IPS DF 19.7 (cell line): ENCODE measurements at places on chromosomes 16 and 17.

- DNase-seq = no peak
Measured at GRCh38 chr17:67569873-67570272, 147.9 kb upstream of the NOL11 start.

GRCh38 chr16:11719762-11720161, 22.9 kb downstream of the TXNDC11 start:
- DNase-seq = no peak

- DNase-seq = no peak
Measured at GRCh38 chr16:74740795-74741304, 33.8 kb downstream of the FA2H start.

DNA sequence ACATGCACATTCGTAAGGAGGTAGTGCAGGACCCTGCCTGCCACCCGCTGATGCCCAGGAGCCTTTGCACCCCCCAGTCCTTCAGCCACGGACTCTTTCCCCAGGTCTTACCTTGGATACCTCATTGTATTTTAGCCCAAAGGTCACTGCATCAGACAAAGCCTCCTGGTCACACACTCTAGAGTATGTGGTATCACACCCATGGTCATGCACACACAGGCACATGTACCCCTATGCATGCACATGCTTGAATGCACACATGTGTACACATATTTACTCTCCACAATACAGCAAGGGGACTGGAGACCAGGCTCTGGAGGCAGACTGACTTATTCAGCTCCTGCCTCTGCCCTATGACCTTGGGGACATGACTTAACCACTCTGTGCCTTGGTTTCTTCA, 357.5 kb downstream of the C16orf95 start:
- no peak for DNase-seq

DNA sequence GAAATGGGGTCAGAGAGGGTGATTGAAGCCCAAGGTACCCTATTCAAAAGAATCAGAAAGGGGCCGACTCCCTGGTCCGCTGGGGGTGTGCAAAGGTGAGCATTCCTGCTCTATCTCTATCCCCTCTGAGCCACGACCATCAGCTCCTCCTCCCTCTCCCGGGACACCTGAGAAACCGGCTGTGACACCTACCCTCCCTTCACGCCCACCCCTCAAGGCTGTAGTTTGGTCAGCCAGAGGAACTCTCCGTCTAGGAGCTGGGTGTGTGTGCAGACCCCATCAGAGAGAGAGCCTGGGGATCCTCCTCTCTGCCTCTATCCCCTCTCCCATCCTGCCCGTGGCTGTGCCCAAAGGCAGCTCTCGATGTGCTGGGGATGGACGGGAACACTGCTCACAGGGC, 27.6 kb upstream of the DLX4 start:
- no peak for DNase-seq

GRCh38 chr17:27240086-27240801, 53.7 kb upstream of the WSB1 start:
- no peak for DNase-seq

DNA sequence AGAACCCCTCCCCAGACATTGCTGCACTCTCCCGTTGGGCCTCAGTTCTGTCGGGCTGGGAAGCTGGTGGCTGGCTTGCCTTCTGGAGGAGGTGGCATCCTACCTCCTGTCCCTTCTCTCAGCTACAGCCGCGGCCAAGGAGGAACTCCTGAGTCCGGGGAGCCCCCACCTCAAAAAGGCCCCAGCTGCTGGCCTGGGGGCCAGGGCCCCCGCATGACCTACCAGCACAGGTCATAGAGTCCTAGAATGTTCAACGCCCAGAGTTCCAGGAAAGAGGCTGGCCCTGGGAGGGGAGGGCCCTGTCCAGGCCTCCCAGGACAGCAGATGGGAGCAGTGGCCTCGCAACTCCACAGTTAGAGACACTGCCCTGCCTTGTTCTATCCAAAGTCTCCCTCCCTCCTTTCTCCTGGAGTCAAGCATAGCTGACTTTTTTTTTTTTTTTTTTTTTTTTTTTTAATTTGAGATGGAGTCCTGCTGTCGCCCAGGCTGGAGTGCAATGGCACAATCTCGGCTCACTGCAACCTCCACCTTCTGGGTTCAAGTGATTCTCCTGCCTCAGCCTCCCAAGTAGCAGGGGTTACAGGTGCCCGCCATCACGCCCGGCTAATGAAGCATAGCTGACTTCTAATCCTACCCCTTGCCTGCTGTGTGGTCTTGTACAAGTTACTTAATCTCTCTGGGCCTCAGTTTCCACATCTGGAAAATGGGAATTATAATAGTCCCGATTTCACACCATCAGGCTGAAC, 7.1 kb downstream of the CARHSP1 start:
- DNase-seq = no peak

GRCh38 chr17:64096037-64096436, 33.9 kb downstream of the ERN1 start:
- no peak for DNase-seq

DNA sequence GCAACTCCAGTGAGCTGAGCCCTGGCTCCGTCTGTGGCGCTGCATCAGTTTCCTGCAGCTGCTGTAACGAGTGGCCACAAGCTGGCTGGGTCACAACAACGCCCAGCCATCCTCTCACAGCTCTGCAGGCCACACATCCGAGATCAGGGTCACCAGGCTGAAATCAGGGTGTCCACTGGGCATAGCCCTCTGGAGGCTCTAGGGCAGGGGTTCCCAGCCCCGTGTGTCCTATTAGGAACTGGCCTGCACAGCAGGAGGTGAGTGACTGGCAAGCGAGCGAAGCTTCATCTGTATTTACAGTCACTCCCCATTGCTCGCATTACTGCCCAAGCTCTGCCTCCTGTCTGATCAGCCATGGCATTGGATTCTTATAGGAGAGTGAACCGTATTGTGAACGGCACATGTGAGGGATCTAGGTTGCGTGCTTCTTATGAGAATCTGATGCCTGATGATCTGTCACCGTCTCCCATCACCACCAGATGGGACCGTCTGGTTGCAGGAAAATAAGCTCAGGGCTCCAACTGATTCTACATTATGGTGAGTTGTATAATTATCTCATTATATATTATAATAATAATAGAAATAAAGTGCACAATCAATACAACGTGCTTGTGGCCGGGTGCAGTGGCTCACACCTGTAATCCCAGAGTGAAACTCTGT, 176.5 kb downstream of the SEC14L1 start:
- DNase-seq = no peak

DNA sequence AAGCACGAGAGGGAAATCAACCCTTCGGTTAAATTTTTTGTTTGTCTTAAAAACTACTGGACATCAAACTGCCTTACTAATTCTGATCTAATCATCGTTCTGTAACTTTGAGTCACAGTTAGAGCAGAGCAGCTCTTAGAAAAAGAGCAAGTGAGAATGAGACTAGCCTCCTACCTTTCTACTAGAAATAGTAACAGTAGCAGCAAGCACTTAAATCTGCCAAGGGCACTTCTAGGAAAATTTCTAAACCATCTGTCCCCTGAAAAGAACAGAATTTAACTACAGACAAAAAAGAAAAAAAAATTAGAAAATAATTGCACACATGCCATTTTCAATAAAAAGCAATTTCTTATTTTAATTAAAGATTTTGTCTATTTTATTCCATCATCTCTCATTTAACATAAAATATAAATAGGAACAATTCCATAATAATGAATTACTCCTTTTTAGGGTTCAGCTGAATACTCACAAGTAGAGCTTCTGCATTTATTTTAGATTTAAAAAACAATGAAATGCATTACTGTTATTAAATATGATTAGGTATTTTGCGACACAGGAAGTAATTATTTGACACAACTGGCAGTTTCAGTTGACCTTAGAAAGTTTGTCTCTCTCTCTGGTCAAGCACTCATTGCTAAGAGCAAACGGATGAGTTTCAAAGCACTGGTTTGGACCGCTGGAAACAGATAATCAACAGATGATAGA, 250.8 kb upstream of the SOX9 start:
- DNase-seq = no peak

DNA sequence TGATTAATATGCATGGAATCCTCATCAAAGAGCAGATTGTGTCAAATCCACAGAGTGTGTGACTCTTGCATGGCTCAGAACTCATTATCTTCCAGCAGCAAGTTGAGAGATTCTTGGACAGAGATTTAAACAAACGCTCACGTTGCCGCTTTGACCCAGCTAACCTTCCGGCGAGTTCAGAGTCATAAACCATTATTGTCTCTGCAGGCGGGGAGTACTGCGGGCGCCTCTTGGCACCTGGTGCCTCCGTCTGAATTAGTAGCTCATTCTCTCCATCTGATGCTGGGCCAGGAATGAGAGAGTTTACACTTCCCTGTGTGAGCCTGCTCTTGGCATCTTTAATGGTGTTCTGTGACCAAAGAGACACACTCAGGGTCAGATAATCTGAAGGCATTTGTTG, 138.6 kb upstream of the WSCD1 start:
- no peak for DNase-seq

GRCh38 chr16:56305956-56306565, 114.8 kb downstream of the GNAO1 start:
- DNase-seq = no peak

GRCh38 chr17:79011451-79012147, 2.0 kb upstream of the CANT1 start:
- DNase-seq = no peak

GRCh38 chr16:73122604-73123391, 74.9 kb upstream of the ZFHX3 start:
- DNase-seq = no peak

DNA sequence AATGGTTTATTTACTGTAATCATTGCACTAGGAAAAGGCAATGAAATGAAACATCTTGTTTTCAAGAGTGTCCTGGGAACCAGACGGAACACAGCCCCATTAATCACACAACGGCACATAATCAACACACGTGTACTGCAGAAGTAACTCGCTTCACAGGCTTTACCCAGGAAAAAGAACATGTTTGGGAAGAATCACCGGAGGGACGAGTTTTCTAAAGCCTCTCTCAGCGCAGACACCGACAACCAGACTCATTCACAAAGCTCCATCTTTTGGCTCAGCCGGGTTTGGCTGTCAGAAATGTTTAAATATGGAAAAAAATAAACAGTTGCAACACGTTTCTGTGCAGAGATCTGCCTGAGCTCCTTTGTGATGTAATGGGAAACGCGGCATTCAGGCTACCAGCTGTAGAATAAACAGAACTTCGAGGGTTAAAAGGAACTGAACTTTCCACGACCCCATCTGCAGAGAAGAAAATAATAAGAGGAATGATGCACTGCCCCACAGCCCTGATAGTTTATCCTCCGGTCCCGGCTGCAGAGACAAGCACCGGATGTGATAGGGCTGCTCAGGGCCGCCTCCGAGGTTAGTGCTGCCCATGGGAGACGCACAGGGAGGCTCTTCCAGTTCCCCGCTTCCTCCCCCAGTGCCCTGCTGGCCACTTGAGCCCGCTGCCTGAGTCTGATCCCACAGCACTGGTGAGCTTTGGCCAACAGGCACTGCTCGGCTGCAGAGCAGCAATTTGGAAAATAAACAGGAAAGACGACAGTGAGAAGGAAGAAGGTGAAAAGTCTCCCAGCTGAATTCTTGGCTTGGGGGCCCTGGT, 119.8 kb downstream of the HIC1 start:
- no peak for DNase-seq

DNA sequence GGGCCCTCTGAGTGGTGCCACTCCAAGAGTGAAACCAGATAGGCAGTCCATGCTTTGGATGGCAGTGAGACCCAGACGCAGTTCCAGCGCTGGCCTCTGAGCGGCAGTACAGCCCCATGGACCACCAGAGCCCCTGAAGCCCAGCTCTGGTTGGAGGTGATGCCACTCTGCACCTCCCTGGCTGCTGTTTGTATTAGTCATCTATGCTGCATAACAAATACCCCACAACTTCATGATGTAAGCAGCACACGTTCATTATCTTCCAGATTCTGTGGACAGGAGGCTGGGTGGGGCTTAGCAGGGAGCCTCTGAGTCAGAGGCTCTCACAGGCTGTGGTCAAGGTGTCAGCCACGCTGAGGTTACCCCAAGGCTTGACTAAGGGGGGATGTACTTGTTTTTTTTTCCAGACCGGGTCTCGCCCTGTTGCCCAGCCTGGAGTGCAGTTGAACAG, 5.1 kb upstream of the NME4 start:
- DNase-seq = no peak

GRCh38 chr16:48113471-48113870, 42.3 kb downstream of the ABCC12 start:
- DNase-seq = no peak

DNA sequence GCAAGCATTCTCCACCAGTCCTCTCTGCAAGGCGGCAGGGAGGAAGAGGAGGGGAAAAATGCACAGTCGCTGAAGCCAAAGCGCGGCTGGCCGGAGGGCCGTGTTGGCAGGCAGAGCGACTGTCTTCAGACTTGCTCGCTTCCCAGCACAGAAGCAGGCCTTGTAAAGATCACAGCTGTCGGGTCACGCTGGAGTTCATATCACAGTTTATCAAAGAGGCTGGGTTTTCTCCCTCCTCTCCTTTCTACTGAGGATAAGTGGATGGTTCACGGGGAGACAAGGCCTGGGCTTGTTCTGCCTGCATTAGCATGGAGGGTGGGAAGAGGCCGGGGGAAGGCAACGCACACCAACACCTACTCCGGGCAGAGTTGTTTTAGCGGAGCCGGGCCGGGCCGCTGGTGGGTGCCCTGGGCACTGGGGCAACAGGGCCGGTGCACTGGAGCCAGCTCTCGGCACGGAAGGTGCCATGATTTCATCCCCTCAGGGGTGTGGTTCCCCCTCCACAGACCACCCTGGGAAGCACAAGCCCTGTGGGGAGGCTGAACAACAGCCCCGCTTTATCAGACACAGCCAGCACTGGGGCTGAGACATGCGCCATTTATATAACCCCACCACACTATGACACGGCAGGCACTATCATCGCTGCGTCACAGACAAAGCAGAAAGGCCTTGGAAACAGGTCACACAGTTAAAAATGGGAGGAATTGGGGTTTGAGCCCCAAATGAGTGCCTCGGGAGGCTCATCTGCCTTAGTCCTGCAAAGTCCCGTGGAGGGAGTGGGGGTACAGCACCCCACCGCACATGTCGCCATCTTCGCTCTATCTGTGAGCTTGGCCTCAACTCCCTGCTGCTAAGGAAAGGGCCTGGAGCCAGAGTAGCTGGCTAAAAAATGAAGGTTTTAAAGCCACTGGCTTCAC, 40.3 kb upstream of the MTSS2 start:
- DNase-seq = no peak

DNA sequence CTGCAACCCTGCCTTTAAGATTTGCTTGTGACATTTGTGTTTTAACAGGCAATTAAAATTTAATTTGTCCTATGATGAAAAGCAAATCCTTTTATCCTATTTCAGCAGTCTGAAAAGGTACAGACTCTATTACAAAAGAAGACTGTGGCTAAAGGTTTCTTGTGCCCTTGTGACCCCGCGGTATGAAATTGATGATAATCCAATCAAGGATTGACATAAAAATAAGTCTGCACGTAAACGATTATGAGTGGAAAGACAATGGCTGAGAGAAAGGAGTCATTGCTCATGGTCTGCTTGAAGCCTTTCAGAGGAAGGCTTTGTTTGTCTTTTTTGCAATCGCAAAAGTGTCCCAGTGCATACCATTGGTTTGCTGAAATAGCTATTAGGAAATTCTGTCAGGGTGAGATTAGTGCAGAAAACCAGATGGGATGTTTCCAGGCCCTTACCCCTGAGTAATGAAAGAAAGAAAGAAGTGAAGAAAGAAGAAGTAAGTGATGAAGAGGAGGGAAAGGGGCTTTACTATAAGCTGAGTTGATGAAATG, 867.8 kb upstream of the CDH8 start:
- DNase-seq = no peak

- DNase-seq = no peak
Measured at GRCh38 chr17:49193513-49194296, 16.7 kb downstream of the GNGT2 start.

- DNase-seq = no peak
Measured at GRCh38 chr16:10635365-10636021, 55.1 kb upstream of the EMP2 start.

GRCh38 chr16:74660383-74660782, 6.3 kb downstream of the RFWD3 start:
- DNase-seq = no peak

- DNase-seq = no peak
Measured at GRCh38 chr17:67374329-67375053, 2.6 kb upstream of the PITPNC1 start.
